ENCODE measurements at places on chromosomes 4 and X.

DNA sequence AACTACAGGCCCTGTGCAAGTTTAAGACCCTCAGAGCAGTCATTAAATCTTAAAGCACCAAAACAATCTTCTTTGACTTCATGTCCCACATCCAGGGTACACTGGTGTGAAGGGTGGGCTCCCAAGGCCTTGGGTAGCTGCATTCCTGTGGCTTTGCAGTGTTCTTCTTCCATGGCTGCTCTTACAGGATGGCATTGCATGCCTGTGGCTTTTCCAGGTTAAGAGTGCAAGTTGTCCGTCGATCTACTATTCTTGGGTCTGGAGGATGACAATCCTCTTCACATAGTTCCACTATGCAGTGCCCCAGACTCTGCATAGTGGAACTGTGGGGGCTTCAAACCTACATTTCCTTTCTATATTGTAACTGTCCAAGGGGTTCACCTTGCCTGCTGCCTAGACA is 494.5 kb downstream of the CFAP47 start:
- DNase-seq, result no peak

DNA sequence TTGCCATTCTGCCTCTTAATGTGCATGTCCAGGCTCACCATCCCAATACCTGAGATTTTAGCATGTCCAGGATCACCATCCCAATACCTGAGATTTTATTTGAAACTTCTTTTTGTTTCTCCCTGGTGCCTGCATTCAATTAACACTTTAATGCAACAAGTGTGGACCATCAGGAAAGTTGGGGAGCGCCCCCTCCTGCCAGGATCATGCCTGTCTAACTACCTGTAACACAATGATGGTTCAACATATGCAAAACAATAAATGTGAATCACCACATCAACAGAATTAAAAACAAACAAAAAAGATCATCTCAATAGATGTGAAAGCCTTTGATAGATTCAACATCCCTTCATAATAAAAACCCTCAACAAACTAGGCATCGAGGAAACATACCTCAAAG is 1359.5 kb upstream of the DIAPH2 start:
- DNase-seq, result no peak

DNA sequence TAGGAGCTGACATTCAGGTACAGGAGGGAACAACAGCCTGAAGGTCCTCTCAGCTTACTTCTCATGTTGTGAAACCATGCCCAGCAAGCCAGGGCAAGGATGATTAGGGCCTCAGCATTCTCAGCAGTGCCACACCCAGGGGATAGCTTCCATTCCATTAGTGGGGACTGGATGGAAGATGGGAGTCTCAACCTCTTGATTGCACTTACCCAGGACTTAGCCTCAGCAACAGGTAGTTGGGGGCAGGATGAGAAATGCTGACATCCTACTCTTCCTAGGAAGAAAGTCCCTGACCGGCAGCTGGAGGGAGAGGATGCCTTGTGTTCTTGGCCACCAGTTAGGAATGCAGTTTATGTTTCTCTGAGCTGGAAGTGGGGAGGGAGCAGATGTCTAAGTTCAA is 8.8 kb upstream of the BEX3 start:
- no peak for DNase-seq

- no peak for DNase-seq
These were observed 329.9 kb downstream of the SMARCA1 start for GRCh38 chrX:129193357-129193756.

- DNase-seq, result no peak
These were observed 5.7 kb upstream of the MSANTD1 start for GRCh38 chr4:3243136-3243780.

- no peak for DNase-seq
These were observed 797.1 kb upstream of the GALNTL6 start for GRCh38 chr4:171016145-171016544.

DNA sequence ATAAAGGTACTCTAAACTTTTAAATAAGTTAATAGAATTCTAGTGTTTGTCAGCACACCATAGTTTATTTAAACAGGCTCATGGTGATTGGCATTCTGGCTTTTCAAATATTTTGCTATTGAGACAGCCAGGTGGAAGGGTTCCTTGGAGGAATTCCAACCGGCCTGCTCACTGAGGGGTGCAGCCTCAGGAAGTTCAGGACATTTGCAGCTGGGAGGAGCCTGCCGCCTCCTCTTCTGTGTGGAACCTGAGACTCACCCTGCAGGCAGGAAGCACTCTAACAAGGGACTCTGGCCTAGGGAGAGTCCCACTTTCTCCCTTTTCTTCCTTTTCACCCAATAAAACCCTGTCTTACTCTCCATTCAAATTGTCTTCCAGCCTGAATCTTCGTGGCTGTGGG is 1328.0 kb downstream of the FSTL5 start:
- DNase-seq, result no peak

DNA sequence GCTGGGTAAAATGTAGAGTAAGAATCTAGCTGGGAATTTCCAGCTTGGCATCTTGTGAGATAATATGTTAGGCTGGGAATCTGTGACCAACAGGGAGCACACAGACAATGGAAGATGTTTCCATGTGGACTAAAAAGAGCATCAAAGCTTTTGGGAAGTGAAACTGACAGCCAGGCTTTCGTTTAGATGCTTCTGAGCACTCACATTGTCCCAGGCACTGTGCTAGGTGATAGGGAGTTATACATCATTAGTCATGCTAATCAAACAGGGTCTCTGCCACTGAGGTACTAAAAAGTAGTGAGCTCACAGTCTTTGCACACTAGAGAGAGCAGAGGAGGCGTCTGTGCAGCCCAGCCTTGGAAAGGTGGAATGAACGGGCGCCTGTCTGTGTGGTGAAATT is 101.9 kb upstream of the SCOC start:
- DNase-seq, result no peak

DNA sequence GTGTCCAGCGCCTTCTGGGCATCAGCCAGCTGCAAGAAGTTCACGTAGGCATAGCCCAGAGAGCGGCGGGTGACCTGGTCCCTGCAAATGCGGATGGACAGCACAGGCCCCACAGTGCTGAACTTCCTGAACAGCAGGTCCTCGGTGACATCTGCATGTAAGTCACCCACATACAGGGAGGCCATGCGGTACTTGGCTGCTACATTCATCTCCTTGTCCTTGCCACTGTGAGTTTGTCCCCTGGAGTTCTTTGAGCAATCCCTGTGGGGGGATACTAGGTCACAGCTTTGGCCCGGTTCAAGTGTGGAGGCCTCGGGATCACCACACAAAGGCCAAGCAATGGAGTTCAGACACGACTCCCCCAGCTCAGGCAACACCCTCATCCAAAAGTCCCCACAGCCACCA is 776 bp downstream of the PABPC4L start:
- no peak for DNase-seq

DNA sequence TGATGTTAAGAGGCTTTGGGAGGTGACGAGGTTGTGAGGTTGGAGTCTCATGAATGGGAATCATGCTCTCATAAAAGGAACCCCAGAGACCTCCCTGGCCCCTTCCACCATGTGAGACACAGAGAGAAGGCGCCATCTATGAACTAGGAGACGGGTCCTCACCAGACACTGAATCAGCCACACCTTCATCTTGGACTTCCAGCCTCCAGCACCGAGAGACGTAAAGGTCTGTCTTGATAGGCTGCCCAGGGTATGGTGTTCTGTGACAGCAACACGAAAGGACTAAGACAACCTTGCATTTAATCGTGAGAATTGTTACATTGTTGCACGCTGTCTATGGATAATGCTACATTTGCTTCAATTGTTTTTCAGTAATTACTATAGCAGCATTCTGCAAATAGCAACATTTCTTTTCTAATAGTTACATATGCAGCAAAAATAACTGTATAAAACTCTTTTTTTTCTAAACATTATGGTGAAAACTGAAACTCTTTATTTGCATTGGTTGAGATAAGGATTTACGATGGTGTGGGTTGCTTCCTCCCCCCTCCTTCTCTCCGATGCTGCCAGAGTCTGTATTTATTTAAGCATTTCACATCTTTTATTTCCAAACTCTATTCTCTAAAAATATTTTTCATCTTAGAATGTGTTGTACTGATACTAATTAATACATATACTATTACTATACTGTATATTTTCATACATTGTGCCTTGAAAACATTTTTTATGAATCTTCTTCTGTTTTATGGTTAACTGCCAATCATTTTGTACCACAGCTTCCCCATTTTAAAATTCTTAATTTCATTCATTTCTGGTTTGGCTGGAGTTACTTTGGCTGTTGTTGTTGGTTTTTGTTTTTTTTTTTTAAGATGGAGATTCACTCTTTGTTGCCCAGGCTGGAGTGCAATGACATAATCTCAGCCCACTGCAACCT is 26.4 kb upstream of the AKAP17A start:
- DNase-seq, result no peak

- no peak for DNase-seq
These were observed 28.1 kb downstream of the SMIM43 start for GRCh38 chr4:121736735-121737351.

DNA sequence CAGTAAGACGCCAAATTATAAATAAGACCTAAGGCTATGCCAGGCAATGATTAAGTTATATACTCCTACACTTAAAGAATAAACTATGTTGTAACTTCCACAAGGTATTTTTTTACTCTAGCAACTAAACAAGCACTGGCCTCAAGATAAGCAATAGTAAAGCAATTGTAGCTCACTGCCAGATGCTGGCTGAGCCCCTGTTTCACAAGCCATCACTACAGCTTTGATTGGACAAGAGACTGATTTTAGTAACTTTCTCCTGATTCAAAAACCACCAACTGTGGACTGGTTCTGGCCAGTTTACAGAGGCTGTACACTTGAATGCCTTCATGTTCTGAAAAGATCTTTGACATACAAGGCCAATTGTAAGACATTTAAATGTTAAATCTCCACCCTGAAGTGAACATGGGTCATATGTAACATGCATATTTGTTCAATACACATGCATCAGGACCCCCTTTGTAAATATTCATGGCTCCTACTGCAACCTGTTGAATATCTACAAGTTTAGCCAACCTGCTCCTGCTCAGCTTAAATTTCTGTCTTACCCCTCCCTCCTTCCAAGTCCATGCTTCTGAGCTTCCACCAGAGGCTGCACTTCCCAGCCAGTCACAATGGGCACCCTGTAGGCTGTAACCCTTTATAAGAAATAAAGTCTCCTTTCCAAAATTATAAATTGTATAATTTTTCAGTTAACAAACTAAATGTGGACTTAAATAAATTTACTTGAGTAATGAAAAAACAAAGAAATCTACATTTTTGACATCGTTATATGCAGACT is 423.6 kb downstream of the ANKRD50 start:
- no peak for DNase-seq

DNA sequence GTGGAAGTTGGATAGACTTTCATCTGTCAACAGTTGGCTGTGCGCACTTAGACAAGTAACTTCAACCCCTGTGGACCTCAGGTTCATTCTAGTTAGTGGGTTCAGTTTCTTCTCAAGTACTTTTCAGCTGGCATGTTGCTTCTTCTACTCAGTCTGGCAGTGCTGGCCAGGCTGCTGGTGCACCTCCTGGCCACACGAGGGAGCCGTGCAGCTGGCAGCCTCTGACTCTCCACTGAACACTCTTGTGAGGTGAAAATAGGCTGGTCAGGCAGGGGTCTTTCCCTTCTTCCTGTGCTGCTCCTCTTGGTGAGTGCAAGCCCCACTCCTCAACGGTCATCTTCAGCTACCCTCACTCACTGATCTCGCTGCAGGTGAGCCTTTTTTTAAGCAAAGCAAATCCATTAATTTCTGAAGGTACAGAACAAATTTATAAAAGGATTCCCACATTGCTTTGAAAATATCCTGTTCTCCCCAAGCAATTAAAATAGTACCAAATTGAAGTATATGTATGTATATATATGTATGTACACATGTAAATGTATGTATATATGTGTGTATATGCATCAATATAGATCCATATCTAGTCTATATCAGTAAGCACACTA is 30.6 kb downstream of the LONRF3 start:
- peak; percentile 44 for DNase-seq

DNA sequence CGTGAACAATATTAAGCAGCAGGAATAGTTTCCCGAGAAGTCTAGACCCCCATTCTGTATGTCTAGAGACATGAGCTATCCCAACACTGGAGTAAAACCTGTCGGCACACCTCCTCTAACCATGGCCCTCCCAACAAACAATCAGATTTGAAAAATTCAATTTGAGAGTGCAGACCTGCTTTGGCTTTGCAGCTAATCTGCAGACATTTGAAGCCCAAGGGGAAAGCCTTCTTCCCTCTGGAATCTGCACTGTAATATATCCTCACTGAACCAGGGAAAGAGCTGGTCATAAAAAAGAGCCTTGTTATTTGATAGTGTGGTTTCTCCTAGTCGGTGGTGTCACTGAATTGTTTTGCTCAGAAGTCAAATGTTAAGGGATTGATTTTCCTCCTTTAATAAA is 44.6 kb upstream of the KLHL34 start:
- no peak for DNase-seq

DNA sequence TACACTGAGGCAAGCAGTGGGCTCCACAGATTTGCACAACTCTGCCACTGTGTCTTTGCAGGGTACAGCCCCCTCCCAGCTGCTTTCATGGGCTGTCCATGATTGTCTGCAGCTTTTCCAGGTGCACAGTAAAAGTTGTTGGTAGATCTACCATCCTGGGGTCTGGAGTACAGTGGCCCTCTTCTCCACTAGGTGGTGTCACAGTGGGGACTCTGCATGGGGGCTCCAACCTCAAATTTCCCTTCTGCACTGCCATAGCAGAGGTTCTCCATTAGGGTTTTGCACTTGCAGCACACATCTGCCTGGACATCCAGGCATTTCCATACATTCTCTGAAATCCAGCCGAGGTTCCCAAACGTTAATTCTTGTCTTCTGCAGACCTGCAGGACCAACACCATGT is 1002.3 kb downstream of the FAM133A start:
- no peak for DNase-seq

GRCh38 chr4:83686166-83686565 is 150.3 kb downstream of the GPAT3 start:
- no peak for DNase-seq

DNA sequence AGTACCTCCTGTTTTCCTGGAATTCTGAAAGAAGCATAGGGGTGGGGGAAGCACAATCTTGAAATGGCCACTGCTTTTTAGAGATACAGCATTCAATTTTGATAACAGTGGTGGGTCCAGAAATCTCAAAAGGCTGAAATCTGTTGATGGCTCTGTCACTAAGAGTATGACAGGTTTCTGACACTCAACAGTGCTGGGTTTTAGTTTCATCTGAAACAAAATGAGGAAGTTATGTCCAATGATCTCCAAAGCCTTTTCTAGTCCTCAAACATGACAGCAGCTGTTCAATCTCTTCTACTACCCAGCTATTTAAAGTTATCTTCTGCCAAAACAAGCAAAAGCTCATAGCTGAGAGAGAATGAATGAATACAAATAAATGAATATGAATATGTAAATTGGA is 110.5 kb downstream of the IL1RAPL1 start:
- DNase-seq, result no peak
